ENCODE measurements at places on chromosomes 4 and X.

DNA sequence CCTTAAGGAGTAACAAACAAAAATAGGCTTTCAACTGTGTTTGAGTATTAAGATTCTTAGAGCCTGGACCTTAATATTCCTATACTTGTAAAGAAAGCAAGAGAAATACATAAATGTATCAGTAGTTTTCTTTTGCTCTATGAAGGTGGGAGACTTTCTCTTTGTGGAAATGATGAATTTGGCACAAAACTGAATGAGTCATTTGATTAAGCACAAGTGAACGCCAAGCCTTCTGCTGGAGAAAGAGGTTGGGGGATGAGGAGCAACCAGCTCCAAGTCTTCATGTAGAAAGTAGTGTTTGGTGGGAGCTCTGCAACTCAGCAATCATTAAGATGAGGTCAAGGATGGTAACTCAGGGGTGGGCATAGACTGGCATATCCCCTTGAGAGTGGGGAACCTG, 49.6 kb downstream of the MEPE start:
- no peak for DNase-seq

DNA sequence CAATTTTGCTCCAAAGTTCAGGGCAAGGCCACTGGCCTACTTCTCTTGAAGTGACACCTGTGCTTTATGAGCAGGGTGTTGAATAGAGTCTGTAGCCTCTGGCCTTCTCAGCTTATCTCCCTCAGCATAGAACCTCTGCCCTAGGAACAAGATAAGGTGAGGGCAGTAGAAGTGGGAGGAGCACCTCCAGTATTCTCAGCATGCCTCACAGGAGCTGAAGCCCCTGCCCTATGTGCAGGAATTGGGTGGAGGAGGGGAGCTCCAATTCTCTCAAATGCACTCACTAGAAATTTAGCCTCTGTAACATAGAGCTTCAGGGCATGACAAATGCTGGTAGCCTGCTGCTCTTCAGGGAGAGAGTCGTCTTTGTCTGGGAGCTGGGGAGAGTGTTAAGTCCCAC, 479.3 kb downstream of the IL1RAPL1 start:
- no peak for DNase-seq

DNA sequence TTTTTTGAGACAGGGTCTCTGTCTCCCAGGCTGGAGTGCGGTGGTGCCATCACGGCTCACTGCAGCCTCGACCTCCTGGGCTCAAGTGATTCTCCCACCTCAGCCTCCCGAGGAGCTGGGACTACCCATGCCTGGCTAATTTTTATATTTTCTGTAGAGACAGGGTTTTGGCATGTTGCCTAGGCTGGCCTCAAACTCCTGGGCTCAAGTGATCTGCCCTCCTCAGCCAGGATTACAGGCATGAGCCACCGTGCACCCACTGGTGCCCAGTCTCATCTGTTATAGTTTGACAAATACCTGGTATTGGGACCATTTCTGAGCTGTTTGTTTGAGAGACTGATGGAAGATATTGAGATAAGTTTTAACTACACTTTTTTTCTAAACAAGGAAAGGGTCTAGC, 57.5 kb upstream of the SMIM10 start:
- DNase-seq = no peak

DNA sequence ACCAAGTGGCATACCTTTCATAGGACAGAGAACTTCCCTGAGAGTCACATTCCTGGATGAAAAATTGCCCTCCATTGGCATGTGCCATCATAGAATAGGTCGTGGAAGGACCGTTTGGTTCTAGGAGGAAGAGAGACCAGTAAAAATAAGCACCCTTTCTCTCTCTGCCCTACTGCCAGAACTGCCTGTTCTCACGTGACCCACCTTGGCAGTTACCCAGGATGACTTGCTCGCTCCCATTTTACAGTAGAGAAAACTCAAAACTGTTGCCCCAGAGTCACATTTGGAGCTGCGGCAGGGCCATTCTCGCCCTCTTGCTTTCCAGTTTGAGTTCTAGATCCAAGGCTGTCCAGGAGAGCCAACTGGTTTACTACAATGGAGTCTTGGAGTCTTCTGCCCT, 1.1 kb upstream of the NLGN3 start:
- no peak for DNase-seq

- DNase-seq = no peak
Observed at GRCh38 chr4:91840359-91840758, 463.4 kb upstream of the GRID2 start.

DNA sequence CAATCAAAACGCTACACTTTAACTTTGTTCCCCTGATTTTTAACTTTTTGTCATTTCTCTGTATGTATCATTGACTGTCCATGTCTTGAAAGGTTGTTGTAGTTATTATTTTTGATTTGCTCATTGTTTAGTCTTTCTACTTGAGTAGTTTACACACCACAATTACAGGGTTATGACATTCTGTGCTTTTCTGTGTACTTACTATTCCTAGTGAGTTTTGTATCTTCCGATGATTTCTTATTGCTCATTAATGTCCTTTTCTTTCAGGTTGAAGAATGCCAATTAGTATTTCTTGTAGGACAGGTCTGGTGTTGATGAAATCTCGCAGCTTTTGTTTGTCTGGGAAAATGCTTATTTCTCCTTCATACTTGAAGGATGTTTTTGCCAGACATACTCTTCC, 89.2 kb upstream of the SH3RF1 start:
- DNase-seq = no peak

- no peak for DNase-seq
Observed at GRCh38 chr4:8580321-8581093, at the start of gene GPR78. Gene GPR78 (plus strand): TSS chr4:8580392. CDS start chr4:8580983, 591 bp downstream.

DNA sequence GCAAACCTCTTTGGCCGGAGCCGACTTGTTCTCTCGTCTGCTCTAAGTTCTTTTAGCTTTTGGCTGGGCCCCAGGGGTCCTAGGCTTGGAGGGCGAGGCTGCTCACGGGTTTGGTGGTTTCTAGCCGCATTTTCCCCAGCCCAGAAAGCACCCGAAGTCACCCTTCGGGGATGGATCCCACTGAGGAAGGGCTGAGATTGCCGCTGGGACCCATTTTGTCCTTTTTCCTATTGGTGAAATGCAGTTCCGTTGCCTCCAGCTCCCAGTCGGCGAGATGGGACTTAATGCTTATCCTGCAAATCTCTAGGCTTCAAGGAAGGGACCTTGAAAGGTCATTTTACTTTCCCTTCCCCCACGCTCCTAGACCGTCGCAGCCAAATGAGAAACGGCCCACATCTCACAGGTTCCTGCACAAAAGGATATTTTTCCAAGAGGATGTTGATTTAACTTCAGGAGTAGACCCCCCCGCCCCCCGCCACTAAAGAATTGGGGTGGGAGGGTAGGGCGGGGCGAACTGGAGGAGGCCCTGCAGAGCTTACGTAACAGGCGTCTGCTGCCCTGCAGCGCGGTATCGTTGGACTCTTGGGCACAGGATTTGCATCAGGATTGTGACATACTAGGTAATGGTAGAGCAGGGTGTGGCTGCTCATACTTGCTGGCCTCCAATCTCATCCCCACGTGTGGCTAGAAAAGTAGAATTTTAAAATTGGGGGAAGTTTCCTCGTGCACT, 564 bp downstream of the PGK1 start:
- no peak for DNase-seq

DNA sequence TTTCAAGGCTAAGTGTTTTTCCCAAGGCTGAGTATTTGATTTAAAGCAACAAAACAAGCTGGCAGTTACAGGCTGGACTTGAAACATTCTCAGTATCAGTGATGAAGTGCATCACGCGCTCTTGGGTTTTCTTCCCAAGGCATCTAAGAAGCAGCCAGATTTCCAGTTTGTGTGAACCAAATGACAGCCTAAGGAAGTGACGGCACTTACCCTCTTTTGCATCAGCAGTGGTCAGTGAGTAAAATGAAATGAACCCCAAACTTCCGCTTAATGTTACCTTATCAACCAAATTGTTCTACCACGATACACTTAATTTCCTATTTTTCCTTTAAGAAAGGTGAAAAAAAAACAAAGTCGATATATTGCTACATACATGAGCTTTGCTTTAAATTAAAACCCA, 15.8 kb upstream of the GYPE start:
- DNase-seq = no peak

DNA sequence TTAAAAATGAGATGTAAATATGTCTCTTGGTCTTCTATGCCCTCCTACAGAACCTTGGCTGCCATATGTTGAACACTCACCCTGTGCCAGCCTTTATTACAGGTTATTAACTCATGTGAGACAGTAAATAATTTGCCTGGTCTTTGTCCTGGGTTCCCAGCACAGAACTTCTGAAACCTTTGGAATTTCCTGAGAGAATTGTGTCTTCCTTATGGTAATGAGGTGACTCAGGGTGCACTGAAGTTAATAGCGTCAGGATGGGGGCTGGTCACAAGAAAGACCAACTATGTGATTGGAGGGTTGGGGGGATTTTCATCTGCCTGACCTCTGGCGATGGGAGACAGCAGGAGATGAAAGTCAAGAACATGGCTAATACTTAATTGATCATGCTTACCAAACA, 289.8 kb upstream of the STS start:
- DNase-seq = peak; percentile 6

DNA sequence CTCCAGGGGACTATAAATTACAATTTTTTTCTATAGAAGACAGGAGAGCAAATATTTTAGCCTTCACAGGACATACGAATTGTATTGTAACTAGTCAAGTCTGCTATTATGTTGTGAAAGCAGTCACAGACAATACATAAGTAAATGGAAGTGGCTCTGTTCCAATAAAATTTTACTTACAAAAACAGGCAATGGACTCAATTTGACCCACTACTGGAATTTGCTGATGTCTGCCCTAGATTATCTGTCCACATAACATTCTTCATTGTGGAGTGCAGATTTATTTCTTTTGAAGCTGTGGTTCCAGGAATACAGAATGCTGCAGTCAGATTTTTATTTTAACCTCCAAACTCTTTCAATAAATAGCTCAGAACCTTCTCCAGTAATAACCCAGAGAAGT, 330.3 kb downstream of the PPP4R3C start:
- no peak for DNase-seq

DNA sequence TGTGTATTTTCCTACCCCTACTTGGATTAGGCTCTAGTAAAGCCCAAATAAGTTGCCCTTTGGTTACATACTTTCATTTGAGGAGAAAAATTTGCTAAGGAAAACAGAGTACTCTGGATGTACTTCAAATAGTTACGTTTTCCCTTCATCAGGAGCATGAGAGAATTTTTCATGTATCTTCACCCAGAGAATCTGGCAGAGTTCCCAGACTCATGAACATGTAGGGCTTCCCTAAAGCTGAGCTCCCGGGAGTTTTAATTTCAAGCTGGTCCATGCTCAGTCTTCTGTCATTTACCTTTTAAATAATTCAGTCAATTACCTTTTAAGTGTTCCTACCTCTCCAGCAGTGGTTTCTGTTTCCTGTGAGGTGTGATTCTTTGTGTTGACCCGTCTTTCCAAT, 367.5 kb upstream of the GRID2 start:
- DNase-seq = no peak

GRCh38 chrX:103783971-103784370, 7.3 kb downstream of the PLP1 start:
- DNase-seq = no peak

GRCh38 chr4:67892253-67892652, 8.5 kb upstream of the TMPRSS11D start:
- DNase-seq = no peak

- DNase-seq = no peak
Observed at GRCh38 chr4:30837131-30837539, 117.0 kb downstream of the PCDH7 start.

- DNase-seq = no peak
Observed at GRCh38 chr4:1291091-1291490, 1.4 kb downstream of the MAEA start.

GRCh38 chr4:54318904-54319303, 89.8 kb downstream of the PDGFRA start:
- no peak for DNase-seq

DNA sequence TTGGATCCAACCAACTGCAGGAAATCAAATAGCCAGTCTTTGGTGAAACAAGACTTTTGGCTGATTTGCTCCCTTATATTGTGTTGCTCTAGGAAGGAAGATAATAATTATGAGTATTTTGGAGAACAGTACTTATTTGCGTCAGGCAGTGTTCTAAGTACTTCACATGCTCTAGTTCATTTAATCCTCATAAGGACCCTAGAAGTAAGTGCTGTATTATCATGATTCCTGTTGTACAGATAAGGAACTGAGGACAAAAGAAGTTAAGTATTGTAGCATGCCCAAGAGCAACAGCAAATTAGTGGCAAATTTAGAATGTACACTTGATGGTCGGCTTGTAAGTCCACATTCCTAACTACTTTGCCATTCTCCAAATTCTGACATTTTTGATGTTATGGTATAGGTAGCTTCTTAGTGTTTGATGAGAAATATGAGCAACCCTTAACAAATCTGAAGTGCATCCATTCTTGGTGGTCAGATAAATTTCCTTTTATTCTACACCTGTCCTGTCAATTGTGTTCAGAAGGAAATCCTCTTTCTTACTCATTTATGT, 72.0 kb downstream of the SPRY1 start:
- DNase-seq = no peak

DNA sequence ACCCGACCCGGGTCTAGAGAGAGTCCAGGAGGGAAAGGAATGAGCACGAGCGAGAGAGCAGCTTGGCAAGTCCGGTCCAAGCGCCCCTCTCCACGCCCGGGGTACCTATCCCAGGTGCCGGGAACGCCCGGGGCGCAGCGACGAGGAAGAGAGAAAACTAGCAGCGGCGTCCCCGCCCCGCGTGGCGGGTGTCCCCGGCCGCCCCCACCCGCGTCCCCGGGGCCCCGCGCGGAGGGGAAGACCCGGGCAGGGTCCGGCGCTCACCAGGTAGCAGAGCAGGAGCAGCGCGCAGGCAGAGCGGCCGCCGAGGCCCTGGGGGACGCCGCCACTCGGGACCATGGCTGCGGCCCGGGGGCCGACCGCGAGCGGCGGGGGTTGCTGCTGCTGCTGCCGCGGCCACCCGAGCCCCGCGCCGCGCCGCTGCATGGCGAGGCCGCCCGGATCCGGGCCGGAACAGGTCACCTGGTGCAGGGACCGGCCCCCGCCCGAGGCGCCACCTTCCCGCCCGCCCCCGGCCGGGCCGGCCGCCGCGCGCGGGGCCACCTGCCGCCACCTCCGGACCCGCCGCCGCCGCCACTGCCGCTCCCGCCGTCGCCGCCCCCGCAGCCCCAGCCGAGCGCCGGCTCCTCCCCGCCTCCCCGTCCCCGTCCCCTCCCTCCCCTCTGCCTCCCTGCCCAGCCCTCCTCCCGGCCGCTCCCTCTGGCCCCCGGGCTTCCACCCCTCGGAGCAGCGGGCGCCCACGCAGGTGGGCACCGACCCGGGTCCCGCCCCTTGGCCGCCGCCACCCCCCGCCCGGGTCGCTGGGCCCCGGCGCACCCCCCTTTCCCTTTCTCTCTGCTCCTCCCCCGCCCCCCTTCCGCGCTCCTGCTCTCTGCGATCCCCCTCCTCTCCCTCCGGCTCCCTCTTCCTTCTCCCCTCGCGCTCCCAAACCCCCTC, at the start of gene SEL1L3:
TSS of gene SEL1L3 (minus strand) at position 578 of the 936 bp plus-strand sequence. CDS start at position 426, 152 bp downstream.
- no peak for DNase-seq

DNA sequence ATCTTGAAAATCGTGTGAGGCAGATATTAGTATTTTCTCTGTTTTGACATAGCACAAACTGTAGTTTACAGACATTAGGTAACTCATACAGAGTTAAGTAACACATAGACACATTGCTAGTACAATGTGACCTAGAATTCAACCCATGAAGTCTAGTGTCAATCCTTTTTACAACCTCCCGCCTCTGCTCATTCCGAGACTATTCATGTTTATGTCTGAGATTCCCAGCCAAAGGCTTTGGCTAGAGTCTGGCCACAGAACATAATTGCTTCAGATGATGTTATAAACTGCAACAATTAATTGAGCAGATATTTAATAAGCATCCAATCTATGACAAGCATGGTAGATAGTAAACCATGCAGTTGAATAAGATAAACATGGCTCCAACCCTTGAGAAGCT, 841.0 kb downstream of the STIM2 start:
- DNase-seq = no peak

Data from epithelial cell of proximal tubule (primary cell).